Ovary (tissue), 10 donors: ENCODE measurements at places on chromosomes 16 and 17.
A peak's percentile ranks its signal among the peaks of the same experiment; 100 is the strongest.

DNA sequence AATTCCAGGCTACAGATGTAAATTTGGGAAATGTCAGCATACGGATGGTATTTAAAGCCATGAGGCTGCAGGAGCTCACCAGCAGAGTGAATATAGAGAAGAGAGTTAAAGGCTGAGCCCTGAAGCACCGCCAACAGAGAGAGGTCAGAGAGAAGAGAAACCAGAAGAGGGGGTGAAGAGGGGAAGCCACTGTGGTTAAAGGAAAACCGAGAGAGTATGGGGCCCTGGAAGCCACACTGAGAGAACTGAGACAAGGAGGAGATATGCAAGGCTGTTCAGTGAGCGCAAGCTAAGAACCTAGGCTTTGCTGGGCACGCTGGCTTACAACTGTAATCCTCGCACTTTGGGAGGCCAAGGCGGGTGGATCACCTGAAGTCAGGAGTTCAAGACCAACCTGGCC lies 24.6 kb downstream of the COPRS start:
- DNase-seq: no peak

DNA sequence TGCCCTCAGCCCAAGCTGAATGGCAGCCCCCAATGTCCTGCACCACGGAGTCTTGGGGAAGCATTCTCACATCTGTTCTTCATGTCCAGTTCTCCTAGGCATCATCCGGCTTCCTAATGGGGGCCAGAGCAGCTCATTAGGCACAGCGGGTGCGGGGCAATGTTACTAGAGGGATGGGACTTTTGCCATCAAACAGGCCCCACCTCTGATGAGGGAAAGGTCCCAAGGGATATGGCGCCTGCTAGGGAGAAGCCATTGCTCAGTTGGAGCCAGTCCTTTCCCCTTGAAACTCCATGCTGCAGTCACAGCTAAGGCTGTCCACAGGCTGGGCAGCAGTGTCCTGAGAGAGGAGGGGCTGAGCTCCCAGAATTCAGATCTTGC lies 1.7 kb upstream of the DPH1 start:
- peak; percentile 17 for DNase-seq

DNA sequence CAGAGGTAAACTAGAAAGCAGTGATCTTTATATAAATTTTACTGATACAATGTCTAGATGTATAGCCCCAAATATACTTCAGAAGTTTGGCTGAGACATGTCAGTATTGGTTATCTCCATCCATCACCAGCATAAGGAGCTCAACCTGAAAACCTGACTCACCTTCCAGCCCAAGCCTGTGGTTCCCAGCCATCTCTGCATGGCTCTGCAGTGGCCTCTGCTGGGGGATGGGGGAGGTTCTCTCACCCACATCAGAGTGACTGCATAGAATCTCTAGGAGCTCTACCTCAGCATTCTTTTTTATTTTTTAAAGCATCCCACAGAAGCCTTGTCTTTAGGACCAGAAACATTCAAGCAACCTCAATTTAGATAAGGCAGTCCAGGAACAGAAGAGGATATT lies 27.3 kb downstream of the USP7 start:
- DNase-seq: no peak

DNA sequence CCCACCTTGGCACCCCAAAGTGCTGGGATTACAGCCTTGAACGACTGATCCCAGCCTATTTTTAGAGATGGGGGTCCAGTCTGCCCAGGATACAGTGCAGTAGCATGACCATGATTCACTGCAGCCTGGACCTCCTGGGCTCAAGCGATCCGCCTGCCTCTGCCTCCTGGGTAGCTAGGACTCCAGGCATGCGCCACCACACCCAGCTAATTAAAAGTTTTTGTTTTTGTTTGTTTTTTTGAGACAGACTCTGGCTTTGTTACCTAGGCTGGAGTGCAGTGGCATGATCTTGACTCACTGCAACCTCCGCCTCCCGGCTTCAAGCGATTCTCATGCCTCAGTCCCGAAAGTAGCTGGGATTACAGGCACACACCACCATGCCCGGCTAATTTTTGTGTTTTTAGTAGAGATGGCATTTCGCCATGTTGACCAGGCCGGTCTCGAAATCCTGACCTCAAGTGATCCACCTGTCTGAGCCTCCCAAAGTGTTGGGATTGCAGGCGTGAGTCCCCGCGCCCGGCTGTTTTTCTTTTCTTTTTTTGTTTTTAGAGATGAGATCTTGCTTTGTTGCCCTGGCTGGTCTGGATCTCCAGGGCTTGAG lies 2.3 kb upstream of the PAFAH1B1 start:
- no peak for DNase-seq

DNA sequence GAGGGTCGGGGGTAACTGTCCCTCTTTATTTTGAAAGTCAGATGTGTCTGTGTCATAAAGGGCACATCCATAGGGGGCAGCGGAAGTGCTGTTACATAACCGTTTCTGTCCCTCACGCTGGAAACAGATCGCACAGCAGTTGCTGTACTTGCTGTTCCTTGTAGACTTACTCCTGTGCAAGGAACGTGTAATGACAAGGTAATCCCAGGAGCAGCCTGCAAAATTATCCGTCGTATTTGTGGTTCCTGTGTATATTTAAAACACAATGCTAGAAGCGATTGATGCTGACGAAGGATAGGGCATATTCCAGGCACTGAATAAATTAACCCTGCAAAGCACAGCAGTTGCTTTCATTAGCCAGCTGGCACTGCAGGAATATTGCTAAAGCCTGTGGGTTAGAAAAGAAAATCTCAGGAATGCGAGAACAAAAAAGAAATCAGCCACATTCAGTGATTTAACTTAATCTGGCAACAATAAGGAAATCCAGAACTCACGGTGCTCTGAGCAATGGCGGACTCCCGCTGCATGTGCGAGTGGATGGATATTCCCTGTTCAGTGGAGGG lies 76.2 kb downstream of the SPECC1 start:
- DNase-seq: no peak

- DNase-seq: peak; percentile 82
Observed at GRCh38 chr17:82418001-82418986, at the start of the genes HEXD and OGFOD3. Gene HEXD (plus strand): TSS chr17:82418347. CDS start chr17:82419800, 1,453 bp downstream. Gene OGFOD3 (minus strand): TSS chr17:82418586. CDS start chr17:82418485, 101 bp downstream.

DNA sequence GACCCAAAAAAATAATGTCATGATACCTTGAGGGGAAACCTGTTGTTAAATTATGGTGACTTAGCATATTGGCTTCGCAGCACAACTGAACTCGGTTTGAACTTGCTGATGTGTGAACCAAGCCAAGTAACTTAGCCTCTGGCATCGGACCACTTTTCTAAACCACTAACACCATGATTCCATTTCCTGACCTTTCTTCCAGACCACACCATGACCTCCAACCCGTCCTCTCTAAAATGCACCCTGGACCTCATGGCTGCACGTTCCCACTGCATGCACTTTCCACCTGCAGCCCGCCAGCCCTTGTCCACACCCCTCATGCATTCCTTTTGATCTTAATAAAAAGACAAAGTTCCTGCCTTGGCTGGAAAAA lies 29.3 kb downstream of the DYNLRB2 start:
- DNase-seq: no peak

DNA sequence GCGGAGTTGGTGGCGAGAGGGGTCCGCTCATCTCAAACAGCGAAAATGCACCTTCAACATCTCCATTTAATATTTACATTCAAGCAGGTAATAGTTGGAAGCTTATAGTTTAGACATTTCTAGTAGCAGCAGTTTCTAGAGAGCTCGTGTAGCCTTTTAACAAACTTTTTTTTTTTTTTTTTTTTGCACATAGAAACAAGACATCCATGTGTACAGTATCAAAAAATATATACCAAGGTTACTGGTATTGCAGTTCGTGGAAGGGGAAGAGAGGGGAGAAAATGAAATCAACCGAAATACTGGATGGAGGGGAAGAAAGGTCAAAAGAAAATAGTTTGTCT lies 6.2 kb downstream of the CBX4 start:
- DNase-seq: no peak

GRCh38 chr16:87496447-87496801 lies 3.6 kb upstream of the ZCCHC14 start:
- no peak for DNase-seq

DNA sequence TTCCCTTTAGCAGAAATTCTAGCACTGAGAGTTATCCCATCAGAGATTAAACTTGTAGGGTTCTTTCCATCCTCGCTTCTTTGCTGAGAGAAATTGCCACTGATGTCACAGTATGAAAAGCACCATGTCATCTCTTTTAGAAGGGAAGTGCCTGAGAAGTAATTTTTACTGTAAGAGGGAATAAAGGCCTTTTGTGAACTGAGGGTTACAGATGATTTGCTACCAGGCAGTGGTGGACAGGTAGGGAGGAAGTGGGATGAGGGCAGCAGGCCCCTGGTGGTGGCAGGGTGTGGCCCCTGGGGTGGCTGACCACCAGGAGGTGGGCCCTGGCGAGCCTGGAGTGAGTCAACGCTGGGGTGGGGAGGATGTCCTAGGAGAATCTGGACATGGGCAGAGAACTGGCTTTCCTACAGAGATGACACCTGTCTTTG lies 6.4 kb upstream of the MILR1 start:
- no peak for DNase-seq

- no peak for DNase-seq
Observed at GRCh38 chr17:3732210-3732621, 8.5 kb downstream of the HASPIN start.

- DNase-seq: no peak
Observed at GRCh38 chr17:40915199-40915661, 22.2 kb downstream of the KRT23 start.

GRCh38 chr17:80647746-80648145 lies 103.1 kb downstream of the RPTOR start:
- DNase-seq: no peak

- no peak for DNase-seq
Observed at GRCh38 chr17:6286233-6286632, 148.7 kb downstream of the AIPL1 start.

DNA sequence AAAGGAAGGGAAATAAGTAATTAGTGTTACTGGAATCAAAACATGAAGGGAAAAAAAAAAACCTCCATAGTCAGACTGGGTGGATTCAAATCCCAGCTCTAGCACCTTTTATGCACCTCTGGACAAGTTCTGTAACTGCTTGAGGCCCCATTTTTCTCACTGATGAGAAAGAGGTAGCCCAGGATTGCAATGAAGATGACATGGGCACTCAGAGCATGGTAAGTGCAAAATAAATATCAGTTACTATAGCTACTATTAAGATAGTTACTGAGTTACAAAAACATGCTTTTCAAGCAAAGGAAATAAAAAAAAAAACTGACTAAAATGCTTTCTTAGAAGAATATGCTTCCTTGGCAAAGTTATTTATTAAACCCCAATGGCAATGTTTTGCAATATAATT lies 58.8 kb downstream of the CEP95 start:
- DNase-seq: no peak

DNA sequence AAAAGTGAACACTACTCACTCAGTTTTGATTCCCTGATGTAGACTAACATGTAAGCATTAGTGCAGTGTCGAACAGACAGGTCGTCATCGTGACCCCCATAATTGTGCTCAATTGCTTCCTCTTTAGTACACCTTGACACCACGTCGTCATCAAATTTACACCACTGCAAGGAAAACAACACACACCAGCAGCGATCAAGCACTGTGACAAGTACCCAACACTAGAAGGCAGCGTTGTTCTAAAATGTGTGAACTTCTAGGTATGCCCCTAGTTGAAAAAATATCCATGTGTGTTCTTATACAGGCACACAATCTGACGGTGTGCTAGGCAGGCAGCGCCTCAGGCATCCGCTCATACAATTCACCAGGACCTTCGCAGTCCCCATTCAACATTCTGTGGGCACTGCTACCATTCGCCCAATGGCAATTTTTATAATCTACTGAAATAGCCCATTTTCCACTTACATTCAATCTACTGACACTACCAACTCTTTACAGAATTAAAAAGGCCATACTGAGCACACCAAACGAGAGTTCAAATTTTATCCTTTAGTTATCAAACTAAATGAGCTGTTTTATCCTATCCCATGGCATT lies 23.1 kb downstream of the LITAFD start:
- no peak for DNase-seq

DNA sequence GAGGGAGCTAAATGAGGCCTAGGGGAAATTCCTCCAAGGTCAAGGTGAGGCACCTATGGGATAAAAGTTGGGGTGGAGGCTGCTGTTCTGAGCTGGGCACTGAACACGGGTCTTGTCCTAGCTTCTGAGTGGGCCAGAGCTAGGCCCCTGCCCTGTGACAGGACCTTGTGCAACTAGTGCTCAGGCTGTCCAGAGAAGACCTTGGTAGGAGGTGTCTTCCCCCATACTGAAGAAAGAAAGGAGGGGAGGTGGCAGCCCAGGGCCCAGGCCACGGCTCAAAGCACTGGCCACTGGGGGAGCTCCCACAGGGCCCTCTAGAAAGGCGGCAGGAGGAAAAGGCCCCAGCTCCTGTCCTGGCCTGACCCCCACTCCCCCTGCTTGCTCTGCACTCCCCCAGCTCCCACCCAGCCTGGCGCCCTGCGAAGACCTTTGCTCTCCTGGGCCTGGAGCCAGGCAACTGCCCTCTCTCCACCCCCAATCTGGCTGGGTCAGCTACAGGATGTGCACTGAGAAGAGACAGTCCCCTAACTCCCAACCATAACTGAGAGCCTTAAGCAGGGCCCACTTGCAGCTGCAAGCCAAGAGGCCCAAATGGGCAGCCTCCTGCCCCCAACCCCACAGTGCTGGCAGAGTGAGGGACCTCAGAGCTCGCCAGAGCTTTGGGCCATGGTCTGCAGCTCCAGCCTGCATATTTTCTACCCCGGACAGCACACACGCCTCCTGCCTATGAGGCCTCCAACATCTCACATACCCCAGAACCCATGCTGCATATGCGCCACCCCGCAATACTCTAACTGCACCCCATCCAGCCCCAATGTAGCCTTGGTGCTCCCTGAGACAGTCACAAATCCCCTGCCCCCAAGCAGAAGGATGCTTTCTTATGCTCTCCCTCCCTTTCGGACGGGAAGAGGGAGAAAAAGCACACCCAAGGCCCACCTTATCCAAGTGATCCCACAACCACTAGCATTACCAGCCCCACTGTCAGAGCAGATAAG lies 15.3 kb downstream of the HSD11B2 start:
- peak; percentile 89 for DNase-seq

- DNase-seq: no peak
Observed at GRCh38 chr16:18950469-18951185, 24.4 kb upstream of the SMG1 start.

DNA sequence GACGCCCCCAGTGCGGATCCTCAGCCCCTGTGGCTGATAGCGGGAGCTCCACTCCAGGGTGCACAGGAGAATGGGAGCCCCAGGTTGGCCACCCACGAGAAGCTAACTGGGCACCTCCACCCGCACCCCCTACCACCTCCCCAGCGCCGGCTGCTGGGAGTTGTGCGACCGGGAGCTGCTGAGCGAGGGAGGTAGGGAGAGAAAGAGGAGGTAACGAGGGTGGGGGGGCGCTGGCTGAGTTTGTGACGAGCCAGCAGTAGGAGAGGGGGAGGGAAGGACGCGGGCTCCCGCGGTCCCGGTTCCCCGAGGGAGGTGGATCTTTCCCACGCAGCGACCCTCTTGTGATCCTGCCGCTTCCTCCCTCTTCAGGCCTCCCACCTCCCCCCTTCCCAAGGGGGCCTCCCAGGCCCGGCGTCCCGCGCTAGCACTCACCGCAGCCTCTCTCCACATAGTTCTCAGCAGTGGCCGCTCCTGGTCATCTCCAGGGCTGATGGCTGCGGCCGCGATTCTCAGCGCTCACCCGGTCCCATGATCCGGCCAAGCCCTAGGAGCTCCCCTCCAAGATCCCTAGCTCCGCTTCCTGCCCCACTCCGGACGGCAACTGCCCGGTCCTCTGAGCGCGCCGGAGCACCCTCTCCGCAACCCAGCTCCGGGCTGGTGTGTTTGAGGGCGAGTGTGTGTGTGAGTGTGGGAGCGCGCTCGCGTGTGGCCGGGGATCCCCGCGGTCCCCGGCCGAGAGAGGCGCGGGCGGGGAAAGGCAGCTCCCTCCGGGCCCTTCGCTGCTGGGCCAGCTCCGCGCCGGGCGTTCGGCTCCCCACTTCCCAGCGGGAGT lies at the start of gene GRIN2A:
GRIN2A (minus strand) TSS at position 207 of the 832 bp plus-strand sequence. CDS start 2,017 bp downstream, outside the sequence.
- no peak for DNase-seq

- no peak for DNase-seq
Observed at GRCh38 chr16:70614208-70614951, 32.0 kb upstream of the IL34 start.
